ENCODE measurements at places on chromosomes 16 and 17.

DNA sequence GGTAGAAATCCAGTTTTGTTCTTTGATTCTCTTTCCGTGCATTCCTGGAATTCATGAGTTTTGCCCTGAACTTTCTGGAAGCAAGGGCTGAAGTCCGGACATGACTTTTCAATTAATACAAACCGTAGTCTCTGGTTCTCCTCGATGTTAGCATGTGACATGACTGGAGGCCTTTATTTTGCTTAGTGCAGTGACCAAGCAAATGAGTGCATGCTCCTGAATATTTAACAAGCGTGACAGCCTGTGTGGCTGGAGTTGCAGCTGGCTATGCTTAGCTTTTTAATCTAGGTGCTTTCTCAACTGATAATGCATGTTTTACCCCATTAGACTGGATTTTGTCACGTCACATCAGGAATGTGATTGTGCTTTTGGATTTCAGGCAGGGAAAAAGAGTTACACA is 302.1 kb downstream of the MAP2K6 start:
- no peak for DNase-seq

DNA sequence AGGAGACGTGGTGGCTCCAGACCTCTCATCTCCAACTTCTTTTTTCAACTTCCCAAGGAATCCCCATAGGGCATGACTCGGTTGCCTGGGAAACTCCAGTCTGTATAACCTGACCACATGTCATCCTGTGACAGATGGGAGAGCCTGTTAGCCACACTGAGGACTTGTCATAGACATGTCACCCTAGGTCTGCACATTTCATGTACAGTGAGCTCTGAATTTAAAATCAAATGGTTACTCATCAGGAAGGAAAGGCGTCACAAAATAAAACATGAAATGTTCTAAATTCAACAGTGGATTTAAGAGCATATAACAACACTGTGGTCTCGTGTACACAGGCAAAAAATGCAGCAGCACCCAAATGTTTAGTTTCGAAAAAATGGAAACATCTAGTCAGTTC is 22.2 kb upstream of the ADAMTS18 start:
- no peak for DNase-seq

- DNase-seq, result no peak
These were observed 1.7 kb downstream of the FBXL19 start for GRCh38 chr16:30924913-30925631.

DNA sequence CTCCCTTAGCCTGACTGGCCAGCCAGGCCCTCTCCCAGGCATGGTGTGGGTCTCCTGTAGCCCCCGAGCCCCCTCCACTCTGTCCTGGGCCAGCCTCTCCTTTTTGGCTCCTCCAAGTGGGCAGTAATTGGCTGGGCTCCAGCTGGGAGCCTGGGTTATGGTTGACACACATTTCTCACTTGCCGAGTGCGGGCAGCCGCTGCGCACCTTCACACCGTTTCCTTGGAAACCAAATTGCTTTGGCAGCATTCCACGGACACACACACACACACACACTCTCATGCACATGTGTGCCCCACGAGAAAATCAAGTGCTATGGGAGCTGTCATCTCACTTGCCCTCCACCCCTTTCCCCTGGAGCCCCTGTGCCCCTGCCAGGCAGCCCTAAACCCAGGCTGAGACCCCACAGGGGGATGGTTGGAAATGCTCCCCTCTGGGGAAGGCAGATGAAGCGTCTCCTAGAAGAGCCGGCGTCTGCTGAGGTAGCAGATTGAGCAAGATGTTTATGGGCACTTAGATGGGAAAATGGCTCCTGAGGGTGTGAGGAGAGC is 402.7 kb upstream of the TNRC6C start:
- DNase-seq, result no peak

- no peak for DNase-seq
These were observed 11.9 kb downstream of the TOX3 start for GRCh38 chr16:52535076-52535475.

- no peak for DNase-seq
These were observed 380.3 kb downstream of the SNX29 start for GRCh38 chr16:12356632-12357340.
